ENCODE measurements at places on chromosomes 12 and 14.

- no peak for DNase-seq
These were observed 18.8 kb downstream of the STYX start for GRCh38 chr14:52748647-52749292.

DNA sequence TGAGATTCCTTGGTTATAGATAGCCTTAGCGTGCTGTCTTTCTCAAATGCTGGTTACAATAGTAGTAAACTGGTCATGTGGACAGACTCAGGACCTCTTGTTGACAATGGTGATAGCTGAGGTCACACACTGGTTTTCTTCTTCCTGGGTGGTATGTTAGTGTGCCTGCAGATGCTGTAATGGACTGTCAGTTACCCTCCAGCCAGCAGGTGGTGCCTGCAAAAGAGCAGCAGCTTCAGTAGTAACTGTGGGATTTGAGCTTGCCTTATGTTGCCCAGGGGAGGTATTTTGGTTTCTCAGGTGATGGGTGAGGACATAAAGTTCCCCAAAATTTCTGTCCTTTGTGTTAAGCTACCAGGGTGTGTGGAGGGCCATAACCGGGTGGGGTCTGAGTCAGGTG, 33.7 kb upstream of the SCAF11 start:
- DNase-seq: no peak

- DNase-seq: peak; percentile 87
These were observed 14.7 kb downstream of the GPR68 start for GRCh38 chr14:91229743-91230200.

DNA sequence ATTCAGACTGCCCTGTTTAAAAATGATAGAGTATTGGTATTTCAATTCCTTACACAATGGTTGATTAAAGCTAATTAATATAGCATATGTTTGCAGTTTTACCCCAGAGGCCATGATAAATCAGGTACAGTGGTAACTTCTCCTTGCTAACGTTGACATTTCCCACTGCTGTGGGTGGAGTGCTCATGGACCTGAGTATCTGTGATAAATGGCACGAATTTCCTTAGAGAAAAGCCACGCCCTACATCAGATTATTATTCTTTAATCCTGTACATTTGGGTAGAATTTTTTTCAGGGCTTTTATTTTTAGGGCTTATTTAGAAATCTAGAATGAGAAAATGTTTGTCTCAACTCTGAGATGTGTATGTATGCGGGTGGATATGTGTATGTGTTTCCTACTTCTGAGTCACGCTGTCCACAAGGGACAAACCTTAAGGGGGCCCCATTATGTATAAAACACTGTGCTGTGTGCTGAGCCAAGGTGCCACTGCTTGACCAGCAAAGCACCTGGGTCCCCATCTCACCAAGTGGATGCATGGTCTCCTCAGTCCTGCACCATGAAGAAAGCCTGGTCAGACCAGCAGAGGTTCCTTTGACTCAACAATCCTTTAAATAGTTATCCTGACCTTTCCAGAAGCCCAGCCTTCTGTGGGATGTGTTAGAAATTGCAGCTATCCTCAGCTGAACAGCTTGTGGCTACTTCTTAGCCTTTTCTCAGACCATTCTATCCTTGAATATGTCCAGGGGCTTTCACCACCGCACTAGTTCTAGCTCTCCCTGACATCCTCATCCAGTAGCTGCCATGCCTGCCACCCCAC, 57.9 kb upstream of the STK38L start:
- DNase-seq: no peak

DNA sequence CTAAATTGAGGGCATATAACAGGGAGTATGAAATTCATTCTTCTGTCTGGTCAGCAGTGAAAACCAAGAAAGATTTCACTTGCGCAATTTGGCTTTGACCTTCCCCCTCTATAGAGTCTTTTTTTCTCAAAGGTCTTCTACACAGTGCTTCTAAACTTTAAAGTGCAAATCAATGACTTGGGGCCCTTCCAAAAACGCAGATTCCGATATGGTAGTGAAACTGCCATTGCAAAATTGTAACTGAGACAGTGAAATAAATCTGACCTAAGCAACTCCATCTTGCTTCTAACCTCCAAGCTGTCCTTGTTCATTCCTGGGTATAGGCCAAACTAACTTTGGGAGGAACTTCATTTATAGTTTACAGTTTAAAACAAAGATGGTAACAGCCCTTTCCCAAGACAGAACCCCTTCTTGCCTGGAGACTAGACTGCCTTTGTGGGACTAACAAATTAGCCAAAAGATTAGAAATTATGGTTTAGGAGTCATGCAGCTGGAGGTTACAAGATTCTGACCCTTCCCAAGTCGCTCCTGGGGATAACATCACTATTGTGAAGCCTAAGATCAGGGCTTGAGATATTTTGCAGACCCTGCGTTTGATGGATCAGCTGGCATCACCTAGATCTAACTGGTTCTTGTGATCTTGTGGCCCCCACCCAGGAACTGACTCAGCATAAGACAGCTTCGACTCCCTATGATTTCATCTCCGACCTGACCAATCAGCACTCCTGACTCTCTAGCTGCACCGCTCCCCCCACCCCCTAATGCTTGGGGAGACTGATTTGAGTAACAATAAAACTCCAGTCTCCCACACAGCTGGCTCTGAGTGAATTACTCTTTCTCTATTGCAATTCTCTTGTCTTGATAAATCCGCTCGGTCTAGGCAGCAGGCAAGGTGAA, 5.0 kb downstream of the SLC25A21 start:
- DNase-seq: no peak

GRCh38 chr14:99378782-99379214, 101.9 kb downstream of the SETD3 start:
- DNase-seq: no peak

DNA sequence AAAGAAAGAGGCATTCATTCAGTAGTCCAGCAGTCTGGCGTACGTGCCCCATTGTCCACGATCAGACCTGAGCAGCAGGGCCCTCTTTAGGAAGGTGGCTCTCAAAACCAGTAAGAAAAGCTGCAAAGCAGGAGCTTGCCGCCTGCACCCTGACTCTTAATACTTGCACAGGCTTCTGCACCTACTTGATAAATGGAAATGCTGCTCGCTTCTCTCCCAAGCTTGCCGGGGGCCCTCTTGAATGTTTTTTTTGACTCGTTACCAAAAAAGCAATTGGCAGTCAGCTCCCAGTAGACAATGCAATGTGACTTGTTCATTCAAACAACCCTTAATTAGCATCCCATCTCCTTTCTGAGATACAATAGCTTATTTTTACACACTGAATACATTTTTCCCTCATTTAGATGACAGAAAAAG, 27.2 kb upstream of the PTPRB start:
- DNase-seq: no peak

DNA sequence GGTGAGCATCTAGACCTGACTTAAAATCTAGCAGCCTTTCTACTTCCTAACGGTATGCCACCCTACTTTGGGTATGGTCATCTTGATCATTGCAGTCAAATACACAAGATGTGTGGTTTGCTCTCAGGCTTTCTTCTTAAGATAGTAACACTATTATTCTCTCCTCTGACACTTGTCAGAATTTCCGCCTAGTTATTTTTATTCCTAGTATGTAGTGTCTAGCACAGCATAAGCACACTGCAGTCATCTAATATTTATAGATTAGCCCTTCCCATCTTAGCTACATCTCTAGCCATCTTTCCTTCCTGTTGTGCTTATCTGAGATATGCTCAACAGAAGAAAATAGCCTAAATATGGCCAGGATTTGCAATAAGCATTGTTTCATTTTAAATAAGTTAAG, 180.1 kb downstream of the C12orf50 start:
- no peak for DNase-seq

GRCh38 chr14:34610101-34610500, 19.8 kb downstream of the SNX6 start:
- no peak for DNase-seq

DNA sequence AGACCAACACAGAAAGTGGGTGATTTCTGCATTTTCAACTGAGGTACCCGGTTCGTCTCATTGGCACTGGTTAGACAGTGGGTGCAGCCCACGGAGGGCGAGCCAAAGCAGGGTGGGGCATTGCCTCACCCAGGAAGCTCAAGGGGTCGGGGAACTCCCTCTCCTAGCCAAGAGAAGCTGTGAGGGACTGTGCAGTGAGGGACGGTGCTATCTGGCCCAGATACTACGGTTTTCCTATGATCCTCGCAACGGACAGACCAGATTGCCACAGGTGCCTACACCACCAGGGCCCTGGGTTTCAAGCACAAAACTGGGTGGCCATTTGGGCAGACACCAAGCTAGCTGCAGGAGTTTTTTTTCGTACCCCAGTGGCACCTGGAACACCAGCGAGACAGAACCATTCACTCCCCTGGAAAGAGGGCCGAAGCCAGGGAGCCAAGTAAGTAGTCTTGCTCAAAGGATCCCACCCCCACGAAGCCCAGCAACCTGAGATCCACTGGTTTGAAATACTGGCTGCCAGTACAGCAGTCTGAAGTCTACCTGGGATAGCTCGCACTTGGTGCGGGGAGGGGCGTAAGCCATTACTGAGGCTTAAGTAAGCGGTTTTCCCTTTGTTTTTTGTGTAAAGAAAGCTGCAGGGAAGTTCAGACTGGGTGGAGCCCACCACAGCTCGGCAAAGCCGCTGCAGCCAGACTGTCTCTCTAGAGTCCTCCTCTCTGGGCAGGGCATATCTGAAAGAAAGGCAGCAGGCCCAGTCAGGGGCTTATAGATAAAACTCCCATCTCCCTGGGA, 25.5 kb upstream of the NAA30 start:
- no peak for DNase-seq

- DNase-seq: no peak
These were observed 25.9 kb downstream of the PPP4R3A start for GRCh38 chr14:91484186-91484585.

DNA sequence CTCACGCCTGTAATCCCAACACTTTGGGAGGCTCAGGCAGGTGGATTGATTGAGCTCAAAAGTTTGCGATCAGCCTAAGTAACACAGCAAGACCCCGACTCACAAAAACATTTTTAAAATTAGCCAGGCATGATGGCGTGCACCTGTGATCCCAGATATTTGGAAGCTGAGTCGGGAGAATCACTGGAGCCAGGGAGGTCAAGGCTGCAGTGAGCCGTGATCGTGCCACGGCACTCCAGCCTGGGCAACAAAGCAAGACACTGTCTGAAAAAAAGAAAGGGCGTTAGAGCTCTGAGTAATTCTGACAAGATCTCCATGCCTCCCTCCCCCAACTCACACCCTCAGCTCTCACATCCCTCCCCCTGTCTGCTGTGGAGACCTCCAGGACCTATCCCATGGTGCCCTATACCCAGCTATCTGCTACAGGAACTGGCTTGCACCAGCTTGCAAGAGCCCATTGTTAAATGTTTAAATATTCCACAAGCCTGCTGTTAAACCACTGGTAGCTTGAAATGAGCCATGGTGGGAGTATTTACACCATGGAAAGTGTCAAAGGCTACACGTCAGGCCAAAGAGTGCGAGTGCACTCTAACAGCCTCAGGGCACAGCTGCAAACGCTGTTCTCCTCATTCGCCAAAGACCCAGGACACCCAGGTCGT, 35.1 kb upstream of the PPP2R5C start:
- DNase-seq: no peak

DNA sequence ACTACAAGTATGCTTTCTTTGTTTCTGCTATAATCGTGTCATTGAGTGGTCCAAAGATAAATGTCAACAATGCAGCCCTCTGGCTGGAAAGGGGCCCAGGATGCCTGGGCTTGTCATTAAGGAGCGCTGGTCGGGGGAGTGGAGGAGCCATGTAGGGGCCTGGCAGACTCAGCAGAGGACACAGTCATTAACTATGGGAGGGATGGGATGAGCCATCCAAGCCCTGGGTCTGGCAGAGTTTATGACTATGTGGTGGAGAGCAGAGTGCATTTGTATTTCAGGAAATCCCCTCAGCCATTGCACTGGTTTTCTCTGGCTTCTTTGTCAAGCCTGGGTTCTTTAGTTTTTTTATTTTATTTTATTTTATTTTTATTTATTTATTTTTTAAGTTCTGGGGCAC, 243.1 kb downstream of the C12orf75 start:
- DNase-seq: no peak

Measured in activated CD4-positive, alpha-beta memory T cell treated with anti-CD3 and anti-CD28 coated beads, Interleukin-2, amount 10 ng/mL, durations not matched to agents 7 days and 5 days (primary cell).